ENCODE measurements at places on chromosomes 11 and 22. TPM values are rescaled to one million over a fixed set of nuclear protein-coding genes. Genes with fewer than 3 reads are reported as not detected.

DNA sequence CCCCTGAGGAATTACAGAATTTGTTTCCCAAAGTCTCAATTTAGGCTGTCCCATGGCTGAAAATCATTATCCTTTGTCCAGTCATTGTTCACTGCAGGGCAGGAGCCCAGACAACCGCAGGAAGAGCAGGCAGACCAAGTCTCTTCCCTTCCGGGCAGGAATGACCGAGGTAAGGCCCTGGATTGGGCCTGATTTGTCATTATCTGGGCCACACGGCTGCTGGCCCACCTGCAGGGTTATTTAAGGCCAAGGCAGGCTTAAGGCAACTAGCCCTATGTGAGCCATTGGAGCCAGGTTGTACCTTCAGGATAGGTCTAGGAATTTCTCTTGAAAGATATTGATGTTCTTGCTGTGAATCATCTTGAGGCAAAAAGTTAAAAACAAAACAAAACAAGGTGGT, 9.7 kb upstream of the IL10RA start:
- DNase-seq, result no peak

- no peak for DNase-seq
These were observed 53.1 kb downstream of the TBC1D22A start for GRCh38 chr22:46815559-46815895.

DNA sequence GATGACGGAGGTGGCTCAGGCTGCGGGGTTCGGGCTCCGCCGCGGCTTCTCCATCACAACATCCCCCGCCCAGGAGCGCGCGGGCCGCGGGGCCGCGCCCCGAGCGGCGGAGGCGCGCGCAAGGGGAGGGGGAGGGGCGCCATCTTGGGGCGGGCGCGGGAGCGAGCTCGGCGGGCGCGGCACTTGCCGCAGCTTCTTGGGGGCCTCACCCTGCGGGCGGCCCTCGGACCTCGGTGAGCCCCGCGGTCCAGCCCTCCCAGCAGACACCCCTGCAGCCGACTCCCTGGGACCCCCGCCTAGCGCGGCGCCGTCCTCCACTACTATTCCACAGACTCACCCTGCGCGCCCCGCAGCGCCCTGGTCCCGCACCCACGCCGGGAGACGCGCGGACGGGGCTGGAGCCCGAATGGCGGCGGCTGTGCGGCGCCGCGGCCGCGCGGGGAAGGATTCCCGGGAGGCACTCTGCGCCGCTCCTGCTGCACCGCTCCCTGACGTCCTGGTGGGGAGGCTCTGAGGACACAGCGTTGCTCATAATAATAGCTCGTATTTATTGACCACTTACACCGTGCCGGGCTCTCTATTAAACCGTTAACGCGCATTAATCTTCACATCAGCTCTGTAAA, at the start of gene APBB1:
Gene APBB1 (minus strand): TSS at position 86 of the 623 bp plus-strand sequence. CDS start 7,747 bp downstream, outside the sequence.
- peak; percentile 61 for DNase-seq

Gene SYT8
- 5.8 TPM for total RNA-seq

GRCh38 chr22:39589875-39590274, 19.3 kb downstream of the CACNA1I start:
- DNase-seq, result no peak

DNA sequence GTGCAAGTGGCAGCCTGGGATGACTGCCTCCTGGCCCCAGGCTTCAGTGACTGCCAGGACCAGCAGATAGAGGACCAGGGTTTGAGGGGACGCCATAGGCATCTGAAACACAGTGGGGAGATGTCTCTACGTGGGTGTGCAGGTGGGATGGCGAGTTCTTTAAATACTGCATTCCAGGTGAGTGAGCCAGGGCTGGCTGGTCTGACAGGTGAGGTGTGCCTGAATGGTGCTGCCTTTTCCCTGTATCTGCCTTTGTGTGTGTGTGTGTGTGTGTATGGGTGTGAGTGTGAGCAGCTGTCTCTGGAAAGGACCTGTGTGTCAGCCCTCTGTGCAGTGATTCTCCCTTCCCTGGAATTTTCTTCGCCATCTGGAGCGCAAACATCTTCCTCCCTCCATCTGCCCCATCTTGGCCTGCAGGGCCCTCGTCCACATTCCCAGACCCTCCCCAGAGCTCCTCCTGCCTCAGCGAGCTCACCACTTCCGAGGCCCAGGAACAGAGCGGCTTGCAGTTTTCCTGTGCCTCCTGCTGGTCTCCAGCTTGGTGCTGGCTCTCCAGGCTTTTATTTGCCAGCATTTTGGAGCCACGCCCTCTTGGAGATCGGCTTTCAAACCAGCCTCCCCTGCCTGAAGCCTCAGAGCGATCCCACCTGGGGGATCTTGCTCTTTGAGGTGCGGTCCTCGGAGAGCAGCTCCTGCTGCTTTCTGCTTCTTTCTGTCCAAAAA, at the start of gene GPHA2:
Gene GPHA2 (minus strand): TSS at position 535 of the 723 bp plus-strand sequence. CDS start 433 bp downstream, at position 102.
- no peak for DNase-seq

DNA sequence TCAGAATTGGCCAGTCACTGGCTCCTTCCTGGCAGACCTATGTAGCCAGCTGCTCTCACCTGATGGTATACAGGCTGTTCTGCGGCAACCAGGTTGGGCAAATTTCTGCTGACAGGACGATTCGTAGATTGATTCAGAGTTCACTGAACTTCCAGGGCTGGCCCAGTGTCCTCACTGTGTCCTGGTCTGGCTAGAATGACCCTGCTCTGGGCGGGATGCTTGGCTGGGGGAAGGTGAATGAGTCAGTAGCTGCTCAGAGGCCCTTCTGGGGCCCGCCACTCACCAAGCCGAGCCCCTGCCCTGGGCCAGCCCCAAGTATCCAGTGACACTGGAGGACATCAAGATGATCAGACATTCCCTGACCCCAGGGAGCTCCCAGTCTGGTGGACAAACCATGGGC, 62.9 kb upstream of the WNT11 start:
- DNase-seq, result no peak

Gene RTN4R
- 4.1 TPM for total RNA-seq

Gene CHADL
- 0.73 TPM for total RNA-seq

DNA sequence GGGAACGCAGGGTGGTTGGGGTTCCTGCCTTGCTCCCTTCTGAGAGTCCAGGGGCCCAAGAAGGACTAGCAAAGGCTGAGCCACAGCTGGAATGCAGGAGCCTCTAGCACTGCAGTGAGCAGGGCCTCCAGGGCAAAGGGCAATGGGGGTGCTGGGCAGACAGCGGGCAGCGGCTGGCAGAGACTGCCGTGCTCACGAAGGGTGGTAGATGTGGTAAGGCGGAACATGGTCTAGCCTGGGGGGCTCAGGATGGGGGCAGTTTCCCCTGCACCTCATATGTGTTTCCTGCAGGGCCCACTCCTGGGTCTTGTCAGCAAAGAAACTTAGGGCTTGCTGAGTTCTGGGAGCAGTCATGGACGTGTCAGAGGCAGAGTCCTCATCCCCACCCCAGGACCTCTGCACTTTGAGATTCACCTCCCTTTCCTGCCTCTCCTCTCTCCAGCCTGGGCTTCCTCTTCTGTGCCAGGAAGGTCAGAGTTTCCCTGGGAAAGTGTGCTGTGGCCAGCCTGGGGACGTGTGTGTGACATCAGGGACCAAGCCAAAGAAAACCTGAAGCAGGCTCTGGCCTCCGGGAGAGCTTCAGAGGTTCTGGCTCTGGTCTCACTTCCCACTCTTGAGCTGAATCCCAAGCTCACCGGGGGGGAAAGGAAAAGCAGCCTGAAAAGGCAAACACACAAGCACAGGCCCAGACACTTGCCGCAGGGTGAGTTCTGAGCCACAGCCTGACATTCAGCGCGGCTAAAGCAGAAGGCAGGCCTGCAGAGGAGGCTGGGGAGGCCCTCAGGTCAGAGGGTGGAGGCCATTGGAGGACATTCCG, 4.4 kb downstream of the MOGAT2 start:
- DNase-seq, result no peak

DNA sequence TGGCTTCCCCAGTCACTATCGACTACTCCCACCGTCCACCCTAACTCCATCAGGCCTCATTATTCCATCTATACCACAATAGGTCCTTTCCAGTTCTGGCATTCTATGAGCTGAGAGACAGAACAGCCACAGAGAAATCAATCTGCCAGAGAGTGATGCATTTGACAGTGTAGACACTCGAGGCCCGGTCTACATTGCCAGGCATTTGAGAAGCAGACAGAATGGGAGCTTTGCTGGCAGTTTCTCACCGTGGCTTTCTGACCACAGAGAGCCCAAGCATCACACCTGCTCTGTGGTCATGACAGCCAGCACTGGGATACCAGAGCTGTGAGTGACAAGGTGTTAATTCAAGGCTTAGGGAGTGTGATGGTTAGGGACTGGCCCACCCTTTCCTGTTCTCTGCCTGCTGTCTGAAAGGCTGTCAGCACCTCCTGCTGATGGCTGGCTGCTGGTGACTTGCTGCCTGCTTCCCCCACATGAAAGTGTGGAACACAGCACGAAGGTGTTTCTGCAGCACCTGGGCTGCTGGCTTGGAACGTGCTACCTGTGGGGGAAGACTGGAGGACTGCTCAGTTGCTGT, 137.8 kb downstream of the KIRREL3 start:
- no peak for DNase-seq

DNA sequence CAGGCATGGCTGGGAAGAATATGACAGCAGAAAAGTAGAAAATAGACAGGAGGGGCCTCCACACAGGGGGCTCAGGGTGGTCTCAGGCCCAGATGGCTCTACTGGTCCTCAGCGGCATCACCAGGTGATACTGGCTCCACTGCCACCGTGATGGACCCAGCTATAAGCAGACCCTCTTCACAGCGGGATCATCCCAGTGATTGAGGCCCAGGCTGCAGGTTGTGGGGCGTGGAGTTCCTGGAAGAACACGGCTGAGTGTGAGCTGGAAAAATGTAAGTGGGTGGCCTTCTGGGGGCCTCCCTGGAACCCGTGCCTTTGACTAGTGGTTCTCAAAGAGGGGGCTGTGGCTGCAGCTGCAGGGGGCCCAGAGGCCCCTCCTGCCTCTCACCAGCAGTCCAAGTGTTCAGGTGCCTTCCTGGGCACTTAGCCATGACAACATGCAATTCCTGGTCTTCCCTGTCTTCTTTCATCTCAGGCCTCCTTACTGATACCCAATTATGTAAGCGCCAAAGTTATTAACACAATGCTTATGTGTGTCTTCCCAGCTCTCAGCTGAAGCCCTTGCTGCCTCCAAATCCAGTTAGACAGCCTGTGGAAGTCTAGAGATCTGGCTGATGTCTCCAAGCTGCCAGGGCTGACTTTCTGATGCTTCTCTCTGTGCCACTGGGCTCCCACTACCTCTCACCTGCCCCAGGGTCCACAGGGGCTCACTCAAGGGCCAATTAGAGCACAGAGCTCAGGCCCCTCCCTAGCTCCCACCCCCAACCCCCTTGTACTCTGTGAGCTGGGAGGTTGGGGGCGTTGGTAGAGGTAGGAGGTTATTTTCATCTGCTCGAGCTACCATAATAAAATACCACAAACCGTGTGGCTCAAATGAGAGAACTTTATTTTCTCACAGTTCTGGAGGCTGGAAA, 110.1 kb upstream of the LMO1 start:
- DNase-seq, result no peak

Gene FXYD2
- total RNA-seq, result 7.9 TPM

GRCh38 chr11:57791321-57792059, 29.9 kb downstream of the CTNND1 start:
- DNase-seq, result peak; percentile 79

Gene FAT3
- total RNA-seq, result 0.22 TPM

Gene ASPHD2
- total RNA-seq, result 0.71 TPM

DNA sequence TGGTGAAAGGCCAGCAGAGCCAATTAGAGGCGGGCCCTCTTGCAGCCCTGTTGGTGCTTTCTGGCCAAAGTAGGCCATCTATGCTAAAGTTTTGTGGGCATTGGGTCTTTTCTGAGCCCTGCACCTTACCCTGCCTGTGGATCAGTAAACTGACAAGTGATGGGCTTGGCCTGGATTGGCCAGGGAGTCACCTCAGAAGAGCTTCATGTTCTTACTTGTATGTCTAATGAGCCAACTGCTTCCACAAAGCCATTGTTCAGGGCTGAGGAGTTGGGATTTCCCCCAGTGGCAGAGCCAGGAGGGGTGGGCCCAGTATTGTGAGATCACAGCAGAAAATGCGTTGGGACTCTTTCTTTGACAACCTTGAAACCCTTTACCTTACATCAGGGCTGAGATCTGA, 90.4 kb downstream of the CWC15 start:
- DNase-seq, result no peak

- no peak for DNase-seq
These were observed 115.8 kb downstream of the KCNC1 start for GRCh38 chr11:17850336-17850735.

GRCh38 chr11:97614606-97615005, 1224.8 kb downstream of the JRKL start:
- no peak for DNase-seq

Gene MUC6
- total RNA-seq, result 4.6 TPM

DNA sequence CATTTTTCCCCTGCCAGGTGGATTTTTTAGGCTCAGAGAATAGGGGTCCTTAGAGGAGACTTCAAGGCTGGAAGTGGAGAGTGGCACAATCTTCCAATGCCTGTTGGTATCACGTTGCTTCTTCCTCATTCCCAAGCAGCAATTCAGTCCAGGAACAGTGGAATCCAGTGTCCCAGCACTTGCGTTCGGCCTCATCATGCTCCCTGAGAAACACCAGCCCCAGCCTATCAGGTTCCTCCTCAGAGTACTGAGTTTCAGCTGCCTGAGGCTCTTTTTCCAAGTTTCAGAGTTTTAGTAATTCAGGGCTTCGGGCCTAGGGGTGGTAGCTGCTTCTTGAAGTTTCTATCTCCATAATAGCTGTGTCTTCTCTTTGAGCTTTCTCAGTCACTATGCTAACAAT, 31.9 kb upstream of the NRGN start:
- DNase-seq, result no peak

DNA sequence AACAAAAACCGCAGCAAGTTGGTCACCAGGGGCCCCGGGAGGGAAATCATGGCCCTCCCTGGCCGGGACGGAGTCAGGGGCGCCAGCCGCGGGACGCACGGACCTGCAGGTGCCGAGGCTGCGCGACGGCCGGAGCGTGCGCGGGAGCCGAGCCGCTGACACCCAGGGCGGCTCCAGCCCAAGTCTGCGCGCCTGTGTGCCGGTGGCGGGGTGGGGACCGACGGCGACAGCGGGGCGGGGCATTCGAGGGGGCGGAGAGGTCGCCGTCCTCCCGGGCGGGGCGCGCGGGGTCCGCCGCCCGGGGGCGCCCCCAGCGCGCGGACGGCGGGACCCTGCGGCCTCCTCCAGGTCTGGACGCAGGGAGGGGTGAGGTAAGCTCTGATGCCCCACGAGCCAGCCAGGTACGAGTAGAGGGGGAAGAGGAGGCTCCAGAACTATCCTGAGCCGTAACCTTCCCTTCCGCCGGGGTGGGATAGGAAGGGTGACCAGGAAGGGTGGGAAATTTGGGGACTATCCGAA, at the start of gene ESAM:
Gene ESAM (minus strand): TSS at position 186 of the 519 bp plus-strand sequence. CDS start 136 bp downstream, at position 50.
- peak; percentile 64 for DNase-seq

DNA sequence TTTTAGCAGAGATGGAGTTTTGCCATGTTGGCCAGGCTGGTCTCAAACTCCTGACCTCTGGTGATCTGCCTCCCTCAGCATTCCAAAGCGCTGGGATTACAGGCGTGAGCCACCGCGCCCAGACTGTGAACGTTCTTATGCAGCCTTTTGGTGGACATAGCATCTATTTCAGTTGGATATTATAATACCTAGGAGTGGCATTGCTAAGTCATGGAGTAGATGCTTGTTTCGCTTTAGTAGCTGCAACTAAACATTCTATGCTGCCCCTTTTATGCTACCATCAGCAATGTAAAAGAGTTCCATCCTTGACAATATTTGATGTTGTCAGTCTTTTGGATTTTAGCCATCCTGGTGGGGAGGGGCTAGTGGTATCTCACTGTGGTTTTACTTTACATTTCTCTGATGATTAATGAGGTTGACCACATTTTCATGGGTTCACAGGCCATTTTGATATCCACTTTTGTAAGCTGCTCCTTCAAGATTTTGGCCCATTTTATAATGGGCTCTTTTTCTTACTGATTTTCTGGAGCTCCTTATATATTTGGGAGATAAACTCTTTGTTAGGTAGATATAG, 16.5 kb upstream of the APOBEC3A start:
- no peak for DNase-seq
